ENCODE measurements at places on chromosomes 7 and 10.

DNA sequence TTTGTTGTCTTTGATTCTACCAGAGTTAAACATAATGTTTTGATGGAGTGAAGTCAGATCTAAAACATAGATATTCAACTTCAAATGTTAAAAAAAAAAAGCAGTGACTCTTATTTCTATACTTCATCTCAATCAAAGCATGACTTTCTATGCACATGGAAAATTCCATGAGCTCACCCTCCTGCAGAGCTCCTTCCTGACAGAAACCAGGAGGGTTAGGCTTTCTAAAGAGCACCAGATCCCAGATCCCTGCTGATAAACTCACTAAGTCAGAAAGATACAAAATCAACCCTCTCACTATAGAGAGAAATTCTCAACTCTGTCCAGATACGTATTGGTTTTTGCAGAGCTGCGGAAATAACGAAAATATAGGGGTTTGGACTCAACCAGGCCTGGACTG lies 122.6 kb downstream of the FAM107B start:
- no peak for DNase-seq

- DNase-seq, result no peak
Measured at GRCh38 chr7:72308986-72309385, 103.2 kb downstream of the CALN1 start.

DNA sequence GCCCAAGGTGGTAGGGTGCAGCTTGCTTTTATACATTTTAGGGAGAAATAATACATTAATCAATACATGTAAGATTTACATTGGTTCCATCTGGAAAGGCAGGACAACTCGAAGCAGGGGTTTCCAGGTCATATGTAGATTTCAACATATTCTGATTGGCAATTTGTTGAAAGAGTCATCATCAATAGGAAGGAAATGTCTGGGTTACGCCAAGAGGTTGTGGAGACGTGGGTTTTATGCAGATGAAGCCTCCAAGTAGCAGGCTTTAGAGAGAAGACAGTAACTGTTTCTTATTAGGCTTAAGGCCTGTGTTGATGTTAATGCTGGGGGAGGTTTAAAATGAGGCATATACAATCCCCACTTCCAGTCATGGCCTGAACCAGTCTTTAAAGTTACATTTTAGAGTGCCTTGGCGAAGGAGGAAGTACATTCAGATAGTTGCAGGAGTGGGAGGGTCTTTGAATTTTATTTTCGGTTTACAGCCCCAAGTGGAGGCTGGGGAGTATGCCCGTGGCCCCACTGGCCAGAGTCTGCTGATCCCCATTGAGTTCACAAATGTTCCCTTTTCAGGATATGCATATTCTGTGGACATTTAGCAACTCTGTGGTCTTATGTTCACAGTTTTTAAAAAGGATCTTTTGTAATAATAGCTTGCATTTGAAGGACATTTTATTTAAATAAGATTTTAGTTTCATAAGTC lies 166.0 kb upstream of the GDF10 start:
- DNase-seq, result no peak

DNA sequence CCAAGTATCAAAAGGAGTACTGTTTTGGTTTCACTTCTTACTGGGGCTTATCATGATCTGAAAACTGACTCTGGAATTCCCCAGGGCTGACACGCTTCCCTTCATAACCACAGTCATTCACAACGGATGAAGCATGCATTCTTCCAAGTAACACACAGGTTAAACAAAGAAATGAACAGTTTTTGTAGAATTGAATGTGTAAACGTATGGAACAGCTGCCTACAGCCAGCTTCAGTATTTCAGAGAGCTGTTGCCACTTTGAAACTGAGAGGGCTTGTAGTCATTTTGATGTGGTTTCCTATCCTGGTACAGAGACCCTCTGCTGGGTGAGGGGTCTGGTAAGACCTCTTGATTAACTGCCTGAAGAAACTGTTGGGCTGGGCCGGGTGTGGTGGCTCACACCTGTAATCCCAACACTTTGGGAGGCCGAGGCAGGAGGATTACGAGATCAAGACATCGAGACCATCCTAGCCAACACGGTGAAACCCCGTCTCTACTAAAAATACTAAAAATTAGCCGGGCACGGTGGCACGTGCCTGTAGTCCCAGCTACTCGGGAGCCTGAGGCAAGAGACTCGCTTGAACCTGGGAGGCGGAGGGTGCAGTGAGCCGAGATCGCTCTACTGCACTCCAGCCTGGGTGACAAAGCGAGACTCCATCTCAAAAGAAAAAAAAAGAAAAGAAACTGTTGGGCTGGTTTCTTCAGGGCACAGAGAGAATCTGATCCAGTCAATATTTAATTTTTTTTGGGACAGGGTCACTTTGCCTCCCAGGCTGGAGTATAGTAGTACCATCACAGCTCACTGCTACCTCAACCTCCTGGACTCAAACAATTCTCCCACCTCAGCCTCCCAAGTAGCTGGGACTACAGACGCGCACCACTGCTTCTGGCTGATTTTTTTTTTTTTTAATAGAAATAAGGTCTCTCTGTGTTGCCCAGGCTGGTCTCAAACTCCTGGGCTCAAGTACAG lies 4.7 kb downstream of the NFE2L3 start:
- no peak for DNase-seq

GRCh38 chr7:118754608-118755007 lies 530.1 kb downstream of the ANKRD7 start:
- no peak for DNase-seq

- no peak for DNase-seq
Measured at GRCh38 chr7:50664937-50665336, 99.7 kb upstream of the DDC start.

GRCh38 chr10:30432622-30433305 lies 1.2 kb upstream of the MAP3K8 start:
- no peak for DNase-seq

DNA sequence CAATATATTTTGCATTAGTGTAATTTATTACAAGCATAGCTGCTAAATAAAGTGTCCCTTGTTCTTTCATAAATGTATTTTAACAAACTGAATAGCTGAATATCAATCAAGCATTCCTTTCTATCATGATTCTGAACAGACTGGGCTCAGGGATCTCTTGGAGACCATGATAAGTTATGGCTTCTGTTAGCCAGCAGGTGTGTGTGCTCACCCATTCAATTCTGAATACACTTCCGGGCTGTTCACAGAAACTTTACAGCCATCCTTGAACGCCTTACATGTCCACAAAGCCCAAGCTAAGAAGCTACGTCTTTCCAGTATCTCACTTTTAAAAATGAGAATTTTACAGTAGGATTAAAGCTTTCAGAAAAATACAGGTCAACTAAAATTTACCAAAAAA lies 115.1 kb downstream of the SVIL start:
- no peak for DNase-seq

DNA sequence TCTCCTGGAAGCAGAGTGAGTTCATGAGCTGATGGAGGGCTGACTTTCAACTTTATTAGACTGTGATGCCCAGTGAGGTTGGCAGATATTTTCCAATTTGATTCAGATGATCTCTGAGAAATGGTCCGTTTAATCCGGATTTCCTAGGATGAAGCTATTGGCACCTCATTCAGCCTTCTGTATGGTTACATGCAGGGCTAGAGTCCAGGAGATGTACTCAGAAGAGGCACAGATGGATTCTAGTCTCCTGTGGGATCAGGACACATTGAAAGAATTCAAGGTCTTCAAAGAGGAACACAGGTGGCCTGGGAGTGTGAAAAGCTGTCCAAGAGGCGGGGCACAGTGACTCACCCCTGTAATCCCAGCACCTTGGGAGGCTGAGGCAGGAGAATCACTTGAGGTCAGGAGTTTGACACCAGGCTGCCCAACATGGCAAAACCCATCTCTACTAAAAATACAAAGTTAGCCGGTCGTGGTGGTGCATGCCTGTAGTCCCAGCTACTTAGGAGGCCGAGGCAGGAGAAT lies 23.0 kb upstream of the RHEB start:
- DNase-seq, result no peak

- DNase-seq, result no peak
Measured at GRCh38 chr10:132110713-132111112, 45.0 kb downstream of the JAKMIP3 start.

DNA sequence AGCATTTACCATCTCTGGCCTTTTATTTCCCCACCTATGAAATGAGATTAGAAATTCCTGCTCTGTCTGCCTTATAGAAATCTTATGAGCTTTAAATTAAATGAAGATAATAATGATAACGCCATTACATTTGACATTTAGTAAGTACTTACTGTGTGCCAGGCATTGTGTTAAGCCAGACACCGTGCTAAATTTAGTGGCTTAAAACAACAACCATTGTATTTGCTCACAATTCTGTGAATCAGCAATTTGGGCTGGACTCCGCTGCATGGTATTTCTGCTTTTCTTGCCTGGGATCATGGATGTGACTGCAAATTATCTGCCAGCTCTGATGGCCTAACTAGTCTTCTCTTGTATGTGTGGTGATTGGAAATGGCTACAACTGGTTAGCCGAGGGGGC lies 56.4 kb upstream of the CCDC6 start:
- no peak for DNase-seq

DNA sequence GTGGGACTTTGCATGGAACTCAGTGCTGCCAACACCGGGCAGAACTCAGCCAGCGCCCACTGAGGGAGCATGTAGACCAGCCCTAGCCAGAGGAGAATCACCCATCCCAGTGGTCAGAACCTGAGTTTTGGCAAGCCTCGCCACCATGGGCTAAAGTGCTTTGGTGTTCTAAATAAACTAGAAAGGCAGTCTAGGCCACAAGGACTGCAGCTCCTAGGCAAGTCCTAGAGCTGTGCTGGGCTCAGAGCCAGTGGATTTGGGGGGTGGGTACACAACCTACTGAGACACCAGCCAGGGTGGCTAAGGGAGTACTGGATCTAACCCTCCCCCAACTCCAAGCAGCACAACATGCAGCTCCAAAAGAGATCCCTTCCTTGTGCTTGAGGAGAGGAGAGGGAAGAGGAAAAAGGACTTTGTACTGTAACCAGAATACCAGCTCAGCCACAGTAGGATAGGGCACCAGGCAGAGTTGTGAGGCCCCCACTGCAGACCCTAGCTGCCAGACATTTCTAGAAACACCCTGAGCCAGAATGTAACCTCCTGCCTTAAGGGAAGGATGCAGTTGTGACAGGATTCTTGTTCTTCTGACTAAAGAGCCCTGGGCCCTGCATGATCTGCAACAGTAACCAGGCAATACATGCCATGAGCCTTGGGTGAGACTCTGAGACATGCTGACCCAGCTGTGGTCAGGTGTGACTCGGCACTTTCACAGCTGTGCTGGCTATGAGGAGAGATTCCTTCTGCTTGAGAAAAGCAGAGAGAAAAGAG lies 24.4 kb downstream of the GSDME start:
- no peak for DNase-seq

DNA sequence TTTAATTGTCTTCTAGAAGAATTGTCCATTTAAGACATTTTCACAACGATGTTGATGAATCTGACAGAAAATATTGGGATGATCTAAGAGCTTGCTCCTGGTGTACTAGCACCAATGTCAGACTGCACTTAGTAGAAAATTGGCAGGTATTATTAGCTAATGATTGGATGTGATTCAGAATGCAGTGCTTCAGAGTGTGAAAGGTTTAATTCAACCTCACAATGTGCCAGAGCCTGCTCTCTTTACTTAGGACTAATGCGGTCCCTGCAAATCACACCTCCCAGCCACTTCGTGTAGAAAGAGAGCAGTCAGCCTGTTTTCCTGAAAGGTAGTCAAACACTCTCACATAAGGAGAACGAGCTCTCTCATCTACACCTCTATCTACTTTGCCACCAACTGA lies 197.5 kb downstream of the ZNF438 start:
- DNase-seq, result no peak

DNA sequence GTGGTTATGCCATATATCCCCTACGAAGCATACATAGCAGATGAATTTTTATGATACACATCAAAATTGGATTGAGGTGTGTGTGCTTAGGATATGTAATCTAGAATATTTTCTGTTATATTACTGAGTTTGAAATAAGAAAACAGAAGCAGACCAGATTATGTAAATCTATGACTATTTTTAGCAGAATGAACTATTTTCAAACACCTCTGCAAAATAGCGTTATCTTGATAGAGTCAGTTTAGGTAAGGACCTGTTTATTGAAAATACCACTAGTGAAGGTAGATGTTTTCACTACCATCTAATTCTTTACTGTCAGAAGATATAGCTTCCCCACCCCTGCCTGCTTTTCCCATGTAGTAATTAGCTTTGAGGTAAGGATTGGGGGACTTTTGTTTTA lies 9.1 kb downstream of the LANCL2 start:
- no peak for DNase-seq

DNA sequence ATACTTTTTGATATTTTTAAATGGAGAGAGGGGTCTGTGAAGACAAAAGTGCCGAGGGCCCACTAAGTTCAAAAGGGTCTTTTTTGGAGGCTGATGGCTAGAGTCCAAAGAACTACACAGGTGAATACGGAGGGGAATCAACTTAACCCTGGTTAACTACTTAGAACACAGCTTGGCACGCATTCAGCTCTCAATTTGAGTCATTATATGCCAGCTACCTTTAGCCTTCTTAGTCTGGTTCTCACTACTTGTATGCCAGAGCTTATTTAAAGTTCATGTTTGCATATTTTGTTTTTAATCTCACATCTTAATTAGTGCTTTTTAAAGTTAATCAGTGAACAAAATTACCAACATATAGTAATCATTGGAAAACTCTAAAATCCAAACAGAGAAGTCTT lies 80.8 kb downstream of the VWDE start:
- no peak for DNase-seq

DNA sequence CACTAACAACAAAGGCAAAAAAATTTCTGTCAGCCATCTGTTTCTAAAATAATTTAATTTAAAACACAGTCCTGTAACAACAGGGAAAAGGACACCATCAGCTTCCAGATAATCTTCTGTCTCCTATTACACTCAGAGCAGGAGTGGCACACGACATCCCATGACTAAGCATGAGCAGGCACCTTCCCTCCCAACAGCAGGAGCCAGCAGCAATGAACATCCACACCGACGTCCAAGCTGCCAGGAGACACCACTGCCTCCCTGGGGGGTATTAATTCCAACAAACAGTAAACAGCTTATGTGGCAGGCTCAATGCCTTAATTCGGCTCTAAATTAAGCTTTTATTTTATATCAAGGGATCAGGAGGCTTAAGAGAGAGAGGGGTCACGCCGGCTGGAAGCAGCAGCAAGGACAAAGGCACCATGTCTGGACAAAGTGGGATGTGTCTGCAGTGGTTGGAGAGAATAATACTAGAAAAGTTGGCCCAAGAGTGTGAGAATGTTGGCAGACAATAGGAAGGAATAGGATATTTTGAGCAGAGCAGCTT lies 45.7 kb downstream of the KIAA1549 start:
- no peak for DNase-seq

- no peak for DNase-seq
Measured at GRCh38 chr7:140533394-140533872, 54.1 kb upstream of the MKRN1 start.
